ENCODE measurements at places on chromosomes 1 and 21.
A peak's percentile ranks its signal among the peaks of the same experiment; 100 is the strongest.

DNA sequence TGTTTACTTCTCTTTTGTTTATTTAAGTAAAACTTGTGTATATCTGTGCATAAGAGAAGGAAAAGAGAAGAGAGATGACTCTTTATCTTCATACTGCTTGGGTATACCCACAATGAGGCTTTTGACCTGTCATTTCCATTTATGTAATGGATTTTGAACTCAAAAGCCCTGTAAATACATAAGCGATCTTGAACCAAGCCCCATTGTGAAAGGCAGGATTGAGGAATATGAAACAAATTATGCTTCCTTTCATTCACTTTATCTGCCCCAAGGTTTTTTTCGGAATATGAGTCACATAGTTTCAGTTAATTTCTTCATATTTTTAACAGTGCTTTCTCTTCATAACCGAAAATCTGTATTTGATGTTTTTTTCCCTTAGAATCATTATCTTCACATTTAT, 21.4 kb downstream of the CNST start:
- no peak for DNase-seq

- peak; percentile 95 for DNase-seq
These were observed at the start of gene YOD1 for GRCh38 chr1:207051191-207051943. Gene YOD1, minus strand, starts transcription at chr1:207051208. Its CDS starts 178 bp downstream, at chr1:207051030.

- no peak for DNase-seq
These were observed 951 bp downstream of the GGPS1 start for GRCh38 chr1:235329139-235329902.

DNA sequence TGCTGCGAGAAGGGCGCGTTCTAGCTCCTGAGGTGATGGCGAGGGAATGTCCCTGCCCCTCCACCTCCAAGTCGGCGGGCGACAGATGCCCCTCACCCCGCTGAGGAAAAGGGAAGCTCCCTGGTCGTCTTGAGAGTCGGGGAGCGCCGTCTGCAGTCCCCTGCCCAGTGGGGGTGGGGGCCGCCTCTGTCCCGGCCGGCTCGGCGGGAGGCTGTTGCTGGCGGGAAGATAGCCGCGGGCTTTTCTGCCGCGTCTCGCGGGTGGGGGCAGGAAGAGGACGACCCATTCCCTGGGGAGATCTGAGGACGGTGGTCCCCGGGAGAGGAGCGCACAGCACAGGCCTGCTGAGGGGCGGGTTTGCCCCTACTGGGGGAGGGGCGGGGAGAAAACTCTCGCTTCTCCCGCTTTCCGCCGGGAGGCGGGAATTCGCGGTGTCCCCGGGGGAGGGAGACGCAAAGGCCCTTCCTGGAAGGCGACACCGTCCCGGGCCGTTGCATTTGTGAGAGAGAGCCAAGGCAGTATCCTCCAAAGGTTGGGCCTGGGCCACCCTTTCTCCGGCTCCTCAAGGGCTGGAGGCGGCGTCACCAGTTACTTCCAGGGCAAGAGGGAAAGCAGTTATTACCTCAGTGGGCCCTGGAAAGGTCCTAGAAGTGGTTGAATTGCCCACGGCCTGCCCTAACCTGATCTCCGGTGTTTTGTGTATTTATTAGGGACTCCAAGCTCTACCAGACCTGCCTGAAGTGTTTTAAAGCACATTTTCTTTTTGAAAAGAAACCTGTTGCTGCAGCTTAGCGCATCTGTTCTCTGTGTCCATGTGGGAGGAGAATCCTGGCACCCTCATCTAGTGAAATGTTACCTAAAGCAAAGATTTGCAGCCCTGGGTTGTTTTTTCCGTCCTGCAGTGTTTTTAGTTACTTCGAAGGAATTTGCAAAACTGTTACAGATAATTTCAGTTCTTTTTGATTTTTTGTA, 648 bp downstream of the S100PBP start:
- no peak for DNase-seq

- no peak for DNase-seq
These were observed 460.1 kb upstream of the RUNX1 start for GRCh38 chr21:35509001-35509704.

Data from retinal pigment epithelial cell (primary cell).